ENCODE measurements at places on chromosomes 2 and 18. TPM values are rescaled to one million over a fixed set of nuclear protein-coding genes. Genes with fewer than 3 reads are reported as not detected.

PLEK gene
- 0.22 TPM for total RNA-seq

CFAP221 gene
- total RNA-seq, result 0.96 TPM

CPLX4 gene
- total RNA-seq, result not detected

TRPM8 gene
- total RNA-seq, result 0.39 TPM

MYCN gene
- total RNA-seq, result not detected

CYS1 gene
- 3.7 TPM for total RNA-seq

RIT2 gene
- not detected for total RNA-seq

TRAPPC12 gene
- 47.4 TPM for total RNA-seq

DNA sequence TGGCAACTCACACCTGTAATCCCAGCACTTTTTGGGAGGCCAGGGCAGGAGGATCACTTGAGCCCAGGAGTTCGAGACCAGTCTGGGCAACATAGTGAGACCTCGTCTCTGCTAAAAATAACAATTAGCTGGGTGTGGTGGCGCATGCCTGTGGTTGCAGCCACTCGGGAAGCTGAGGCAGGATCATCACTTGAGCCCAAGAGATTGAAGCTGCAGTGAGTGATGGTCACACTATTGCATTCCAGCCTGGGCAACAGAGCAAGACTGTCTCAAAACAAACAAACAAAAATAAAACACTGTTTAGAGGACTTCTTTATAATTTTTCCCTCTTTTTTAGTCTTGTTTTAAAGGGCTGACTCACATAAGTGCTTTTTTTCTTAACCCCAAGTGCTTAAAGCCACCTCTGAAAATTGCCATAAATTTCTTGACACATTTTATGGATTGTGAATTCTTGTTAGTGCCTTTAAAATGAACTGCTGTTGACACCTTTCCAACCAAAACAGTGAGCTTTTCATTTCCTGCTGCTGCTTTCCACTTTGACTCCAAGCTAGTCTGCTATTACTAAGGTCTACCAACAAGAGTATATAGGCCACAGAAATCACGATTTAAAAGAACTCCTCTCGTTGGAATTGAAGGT lies 41.7 kb downstream of the CYP20A1 start:
- peak overlapping the region; percentile 71 for H3K27ac ChIP-seq
- no peaks in the 10 kb centered on the region for H3K27me3 ChIP-seq
- H3K4me1 ChIP-seq, result peaks cover 32% of the 10 kb centered on the region
- DNase-seq, result peak; percentile 22

GRCh38 chr18:70181015-70181414 lies 24.5 kb downstream of the RTTN start:
- H3K27me3 ChIP-seq, result no peaks in the 10 kb centered on the region
- peak; percentile 94 for DNase-seq
- peak overlapping the region; percentile 97 for H3K27ac ChIP-seq
- H3K36me3 ChIP-seq, result peaks cover 20% of the 10 kb centered on the region
- H3K4me3 ChIP-seq, result no peak overlapping the region

DNA sequence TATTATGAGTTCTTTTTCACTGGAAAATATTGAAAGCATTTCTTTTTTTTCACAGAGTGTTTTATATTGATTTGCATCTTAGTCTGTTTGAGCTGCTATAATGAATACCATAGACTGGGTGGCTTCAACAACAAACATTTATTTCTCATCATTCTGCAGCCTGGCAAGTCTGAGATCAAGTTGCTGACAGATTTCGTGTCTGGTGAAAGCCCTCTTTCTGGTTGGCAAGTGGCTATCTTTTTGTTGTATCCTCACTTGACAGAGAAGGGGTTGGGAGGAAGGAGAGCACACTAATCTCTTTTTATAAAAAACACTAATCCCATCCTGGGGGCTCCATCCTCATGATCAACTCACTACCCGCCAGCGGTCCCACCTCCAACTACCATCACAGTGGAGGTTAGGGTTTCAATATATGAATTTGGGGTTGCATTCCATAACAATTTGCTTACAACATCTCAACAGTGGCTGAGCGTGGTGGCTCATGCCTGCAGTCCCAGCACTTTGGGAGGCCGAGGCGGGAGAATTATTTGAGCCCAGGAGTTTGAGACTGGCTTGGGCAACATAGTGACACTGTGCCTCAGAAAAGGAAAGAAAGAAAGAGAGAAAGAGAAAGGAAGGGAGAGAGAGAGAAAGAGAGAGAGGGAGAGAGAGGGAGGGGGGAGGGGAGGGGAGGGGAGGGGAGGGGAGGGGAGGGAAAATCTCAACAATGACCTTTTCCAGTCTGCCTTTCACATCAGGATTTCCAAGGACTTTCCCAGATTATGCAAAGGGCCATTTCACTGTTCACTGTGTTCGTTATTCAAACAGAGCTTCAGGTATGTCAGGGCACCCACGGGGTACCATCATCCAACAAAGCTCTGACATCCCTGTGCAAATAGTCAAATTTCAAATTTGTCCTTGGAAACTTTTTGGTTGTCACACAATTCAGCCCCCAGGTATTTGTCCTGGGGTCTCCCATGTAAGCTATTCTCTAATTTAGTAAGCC lies 111.1 kb downstream of the AP1S3 start:
- peak overlapping the region; percentile 93 for H3K27ac ChIP-seq
- H3K27me3 ChIP-seq, result no peaks in the 10 kb centered on the region
- peaks cover 63% of the 10 kb centered on the region for H3K4me1 ChIP-seq
- H3K36me3 ChIP-seq, result no peaks in the 10 kb centered on the region

DNA sequence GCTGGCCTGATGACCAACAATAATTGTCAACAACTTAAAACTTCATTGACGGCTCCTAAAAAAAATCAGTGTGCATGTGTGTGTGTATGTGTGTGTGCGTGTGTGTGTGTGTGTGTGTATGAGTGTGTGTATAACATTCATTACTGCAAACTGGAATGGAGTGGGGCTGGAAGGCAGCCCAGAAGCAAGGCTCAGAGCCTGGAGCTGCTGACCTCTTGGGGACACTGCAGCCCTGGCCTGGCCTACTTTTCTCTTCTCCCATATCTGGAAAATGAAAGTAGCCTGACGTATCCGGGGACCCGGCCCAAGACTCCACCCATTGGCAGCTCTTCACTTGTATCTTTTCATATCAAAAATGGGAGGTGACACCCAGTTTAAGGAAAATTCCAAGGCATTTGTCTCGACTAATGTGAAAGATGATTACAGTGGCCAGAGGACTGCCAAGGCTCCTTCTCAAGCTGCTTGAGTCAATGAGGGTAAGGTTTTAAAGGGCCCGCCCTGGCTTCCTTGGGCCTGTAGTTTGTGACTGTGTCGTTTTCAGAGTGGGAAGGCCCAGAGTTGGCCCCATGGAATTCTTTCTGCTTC lies 72.4 kb upstream of the IL1R1 start:
- DNase-seq, result no peak
- H3K4me3 ChIP-seq, result no peak overlapping the region
- H3K27ac ChIP-seq, result no peak overlapping the region
- H3K4me1 ChIP-seq, result peaks cover 14% of the 10 kb centered on the region
- H3K36me3 ChIP-seq, result no peaks in the 10 kb centered on the region

DNA sequence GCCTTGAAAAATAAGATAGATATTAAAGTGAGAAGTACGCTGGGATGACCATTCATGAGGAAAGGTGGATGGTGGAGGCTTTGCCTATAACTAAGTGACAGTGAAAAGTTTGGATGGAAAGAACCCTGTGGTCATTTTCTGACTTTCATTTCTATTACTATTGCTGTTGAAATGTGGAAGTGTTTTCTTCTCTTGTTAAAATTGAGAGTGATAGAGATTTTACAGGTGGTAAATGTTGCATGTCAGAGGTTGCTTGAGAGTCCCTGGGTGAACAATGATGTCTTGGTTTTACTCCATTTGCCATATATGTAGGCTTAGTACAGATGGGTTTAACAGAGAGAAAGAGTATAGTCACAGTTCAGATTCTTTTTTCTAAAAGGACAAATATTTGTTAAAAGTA lies 18.4 kb downstream of the NCOA1 start:
- H3K4me3 ChIP-seq, result no peak overlapping the region
- no peaks in the 10 kb centered on the region for H3K4me1 ChIP-seq
- DNase-seq, result no peak
- H3K27me3 ChIP-seq, result no peaks in the 10 kb centered on the region
- H3K36me3 ChIP-seq, result no peaks in the 10 kb centered on the region

GRCh38 chr2:232873909-232874641 lies 4.0 kb downstream of the SNORC start:
- no peaks in the 10 kb centered on the region for H3K27me3 ChIP-seq
- H3K4me1 ChIP-seq, result no peaks in the 10 kb centered on the region
- no peak overlapping the region for H3K4me3 ChIP-seq
- DNase-seq, result no peak

- no peak overlapping the region for H3K27ac ChIP-seq
- H3K4me1 ChIP-seq, result peaks cover 11% of the 10 kb centered on the region
- no peaks in the 10 kb centered on the region for H3K27me3 ChIP-seq
- H3K4me3 ChIP-seq, result no peak overlapping the region
Observed at GRCh38 chr2:28469304-28469703, 26.6 kb upstream of the PLB1 start.

DNA sequence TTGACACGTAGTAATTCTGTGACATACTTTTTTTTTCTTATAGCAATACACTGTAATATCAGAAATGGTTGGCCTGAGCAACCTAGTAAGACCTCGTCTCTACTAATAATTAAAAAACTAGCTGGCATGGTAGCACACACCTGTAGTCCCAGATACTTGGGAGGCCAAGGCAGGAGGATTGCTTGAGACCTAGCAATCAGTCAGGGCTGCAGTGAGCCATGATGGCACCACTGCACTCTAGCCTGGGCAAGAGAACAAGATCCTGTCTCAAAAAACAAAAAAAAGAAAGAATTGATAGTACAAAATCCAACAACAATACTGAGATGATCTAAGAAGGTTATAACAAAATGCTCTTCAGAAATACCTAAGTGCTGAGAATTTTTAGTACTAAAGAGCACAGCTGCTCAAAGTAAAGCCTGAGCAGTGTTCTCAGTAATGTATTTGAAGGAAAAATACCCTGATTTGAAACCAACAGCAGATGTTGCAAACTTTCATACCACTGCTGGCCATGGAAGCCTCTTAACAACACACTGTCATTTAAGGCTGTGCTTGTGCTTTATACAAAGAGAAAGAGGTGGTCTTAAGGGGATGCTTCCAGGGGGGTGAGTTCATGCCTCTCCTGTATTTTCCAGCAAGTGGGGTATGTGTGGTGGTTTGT lies 132.6 kb upstream of the CDCA7 start:
- H3K27me3 ChIP-seq, result no peaks in the 10 kb centered on the region
- H3K27ac ChIP-seq, result no peak overlapping the region
- H3K4me1 ChIP-seq, result no peaks in the 10 kb centered on the region
- no peak overlapping the region for H3K4me3 ChIP-seq

- peaks cover 3% of the 10 kb centered on the region for H3K27me3 ChIP-seq
- H3K4me1 ChIP-seq, result no peaks in the 10 kb centered on the region
- DNase-seq, result no peak
- H3K27ac ChIP-seq, result no peak overlapping the region
Observed at GRCh38 chr2:6793371-6793770, 72.3 kb downstream of the CMPK2 start.

GRCh38 chr2:111938392-111938791 lies 40.0 kb downstream of the MERTK start:
- no peak for DNase-seq
- no peak overlapping the region for H3K27ac ChIP-seq
- no peaks in the 10 kb centered on the region for H3K36me3 ChIP-seq
- H3K27me3 ChIP-seq, result no peaks in the 10 kb centered on the region

Data from HCT116 (cell line).